ENCODE measurements at places on chromosomes 2 and 18.

DNA sequence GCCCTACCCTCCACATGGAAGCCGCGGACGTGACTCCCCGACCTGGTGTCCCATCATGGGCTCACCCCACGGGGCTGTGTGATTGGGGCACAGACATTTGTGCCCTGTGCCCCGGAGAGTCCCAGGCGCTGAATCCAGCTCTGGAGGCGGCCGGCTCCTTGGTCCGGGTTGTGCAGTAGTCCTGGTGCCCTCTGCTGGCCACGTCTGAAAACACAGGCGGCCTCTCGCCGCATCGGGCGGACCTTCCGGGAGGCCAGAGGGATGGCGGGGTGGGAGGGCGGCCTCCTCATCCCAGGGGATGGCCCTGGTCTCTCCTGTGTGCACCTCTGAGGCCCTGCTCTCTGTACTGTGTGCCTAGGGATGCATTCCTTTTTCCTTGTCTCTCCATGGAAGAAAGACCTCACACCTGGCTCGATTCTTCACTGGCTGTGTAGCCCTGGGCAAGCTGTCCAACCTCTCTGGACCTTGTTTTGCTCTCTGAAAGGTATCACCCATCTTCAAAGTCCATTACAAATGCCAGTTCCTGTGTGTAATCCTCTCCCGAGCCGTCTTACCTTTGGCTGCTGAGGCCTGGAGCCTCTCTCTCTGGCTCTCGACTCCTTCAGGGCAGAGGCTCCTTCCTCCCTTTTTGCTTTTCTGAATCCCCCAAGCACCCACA is 27.6 kb downstream of the CELF4 start:
- peak; percentile 3 for DNase-seq

- no peak for DNase-seq
These were observed 365.3 kb downstream of the ERBB4 start for GRCh38 chr2:212173331-212173730.

GRCh38 chr2:98142106-98142791 is 55.3 kb downstream of the VWA3B start:
- DNase-seq, result no peak

DNA sequence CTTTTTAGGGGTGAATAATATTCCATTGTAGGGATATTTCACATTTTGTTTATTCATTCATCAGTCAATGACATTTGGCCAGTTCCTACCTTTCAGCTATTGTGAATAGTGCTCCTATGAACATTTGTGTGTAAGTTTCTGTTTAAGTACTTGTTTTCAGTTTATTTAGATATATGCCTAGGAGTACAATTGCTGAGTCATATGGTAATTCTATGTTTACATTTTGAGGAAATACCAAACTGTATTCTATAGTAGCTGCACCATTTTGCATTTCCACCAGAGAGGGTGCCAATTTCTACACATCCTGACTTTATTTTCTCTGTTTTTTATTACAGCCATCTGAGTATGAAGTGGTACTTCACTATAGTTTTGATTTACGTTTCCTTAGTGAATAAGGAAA is 54.4 kb upstream of the ZNF236 start:
- DNase-seq, result no peak

DNA sequence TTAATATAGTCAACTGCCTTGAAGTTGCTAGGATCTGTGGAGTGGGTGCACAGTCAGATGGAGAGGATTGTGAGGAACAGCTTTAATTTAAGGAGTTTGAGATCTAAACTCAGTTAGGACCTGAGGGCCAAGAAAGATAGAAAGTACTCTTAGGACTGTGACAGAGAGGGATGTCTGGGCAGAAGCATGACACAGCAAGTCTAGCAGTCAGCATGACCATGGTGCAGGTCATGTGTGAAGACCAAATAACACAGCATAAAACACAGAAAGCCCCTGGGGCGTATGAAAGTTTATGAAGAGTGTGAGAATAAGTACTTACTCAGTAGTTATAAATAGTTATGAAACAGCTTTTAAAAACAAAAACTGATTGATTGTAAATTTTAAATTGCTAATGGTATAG is 107.2 kb downstream of the GALNT1 start:
- no peak for DNase-seq

- no peak for DNase-seq
These were observed 185.9 kb upstream of the SPHKAP start for GRCh38 chr2:228367356-228367755.

DNA sequence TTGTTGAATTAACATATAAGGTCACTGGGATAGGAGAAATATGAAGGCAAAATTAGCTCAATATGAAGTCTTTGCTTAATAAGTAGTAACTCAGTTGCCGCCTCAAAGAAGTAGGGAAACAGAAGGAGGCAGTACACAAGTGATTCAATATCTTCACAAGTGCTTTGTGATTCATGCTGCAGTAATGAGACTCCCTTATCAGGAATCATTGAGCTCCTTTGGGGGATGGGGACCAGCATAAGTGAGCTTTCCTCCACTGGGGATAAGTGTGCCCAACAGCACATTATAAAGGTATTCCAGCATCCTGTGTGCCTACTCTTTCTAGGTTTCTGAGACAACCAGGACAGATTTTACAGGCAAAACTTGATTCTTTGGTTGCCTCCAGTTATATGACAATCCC is 323.4 kb upstream of the UBE2E3 start:
- DNase-seq, result no peak

DNA sequence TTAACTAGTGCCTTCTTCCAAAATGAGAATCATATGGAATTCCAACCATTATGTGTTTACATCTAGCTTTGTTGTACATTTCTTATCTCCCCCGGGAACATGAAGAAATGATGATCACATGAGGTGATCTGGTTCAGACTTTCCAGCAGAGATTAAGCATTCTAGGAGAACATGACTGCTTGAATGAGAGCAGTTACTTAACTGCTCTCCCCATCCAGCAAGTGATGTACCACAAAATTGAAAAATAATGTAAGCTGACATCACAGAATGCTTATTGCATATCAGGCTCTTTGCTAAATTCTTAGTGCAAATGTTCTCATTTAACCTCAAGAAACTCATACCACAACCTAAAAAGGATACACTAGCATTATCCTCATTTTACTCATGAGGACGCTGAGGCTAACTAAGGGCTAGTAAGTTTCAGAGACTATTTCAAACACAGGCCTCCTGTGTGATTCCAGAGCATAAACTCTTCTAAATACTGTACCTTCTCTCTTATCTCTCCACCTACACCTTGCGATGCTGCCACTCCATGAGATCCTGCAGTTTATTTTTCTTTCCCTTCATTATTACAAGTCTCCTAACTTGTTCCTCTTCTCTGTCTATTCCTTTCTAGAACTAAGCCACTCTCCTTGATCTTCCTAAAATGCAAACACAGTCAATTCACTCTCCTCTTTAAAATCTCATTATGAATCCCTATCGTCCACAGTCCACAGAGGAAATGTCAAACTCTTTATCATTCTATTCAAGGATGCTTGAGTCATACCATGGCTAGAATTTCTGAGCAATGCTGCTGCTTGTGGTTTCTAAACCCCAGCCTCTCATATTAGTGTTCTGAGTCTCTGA is 1224.8 kb upstream of the ZEB2 start:
- no peak for DNase-seq

DNA sequence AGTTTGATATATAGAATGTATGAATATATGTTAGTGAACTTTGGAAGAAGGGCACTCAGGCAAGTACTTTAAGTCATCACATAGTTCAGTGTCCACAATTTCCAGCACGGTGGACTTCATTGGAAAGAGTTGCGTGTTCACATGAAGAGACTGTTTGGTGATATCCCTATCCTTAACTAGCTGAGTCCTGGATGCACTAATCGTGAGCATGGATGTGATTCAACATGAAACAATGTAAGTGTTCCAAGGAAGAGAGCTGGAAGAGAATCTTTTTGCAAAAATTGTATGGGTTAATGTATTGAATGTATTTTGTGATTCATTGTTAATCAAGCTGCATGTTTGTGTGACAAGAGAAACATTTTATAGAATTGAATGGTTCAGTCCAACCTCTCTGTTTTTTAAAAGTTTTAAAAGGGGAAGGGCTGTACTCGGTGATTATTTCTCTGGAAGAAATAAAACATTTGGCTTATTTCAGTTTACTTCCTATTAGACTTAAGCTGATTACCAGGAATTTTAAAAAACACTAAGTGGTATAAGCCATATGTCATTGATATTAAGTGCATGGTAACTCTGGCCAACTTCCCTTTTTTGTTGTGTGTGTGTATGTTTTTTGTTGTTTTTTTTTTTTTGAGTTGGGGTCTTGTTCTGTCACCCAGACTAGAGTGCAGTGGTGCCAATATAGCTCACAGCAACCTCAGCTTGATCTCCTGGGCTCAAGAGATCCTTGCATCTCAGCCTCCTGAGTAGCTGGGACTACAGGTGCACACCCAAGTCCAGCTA is 8.6 kb downstream of the XRCC5 start:
- DNase-seq, result no peak

DNA sequence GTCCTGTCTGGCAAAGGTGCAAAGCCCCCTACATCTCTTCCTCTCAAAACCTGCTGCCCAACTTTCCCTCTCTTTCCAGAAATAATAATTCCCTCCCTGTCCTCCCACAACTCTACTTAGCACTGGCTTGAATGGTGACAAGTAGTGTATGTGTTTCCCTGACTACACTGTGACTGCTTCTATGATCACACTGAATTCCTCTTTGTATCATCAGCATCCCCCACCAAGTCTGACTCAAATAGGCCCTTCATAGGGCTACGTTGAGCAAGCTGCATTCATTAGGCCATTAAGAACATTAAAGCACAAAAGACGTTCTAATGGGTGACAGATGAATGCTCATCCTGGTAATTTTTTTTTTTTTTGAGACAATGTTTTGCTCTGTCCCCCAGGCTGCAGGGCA is 13.7 kb upstream of the ST3GAL5 start:
- no peak for DNase-seq

DNA sequence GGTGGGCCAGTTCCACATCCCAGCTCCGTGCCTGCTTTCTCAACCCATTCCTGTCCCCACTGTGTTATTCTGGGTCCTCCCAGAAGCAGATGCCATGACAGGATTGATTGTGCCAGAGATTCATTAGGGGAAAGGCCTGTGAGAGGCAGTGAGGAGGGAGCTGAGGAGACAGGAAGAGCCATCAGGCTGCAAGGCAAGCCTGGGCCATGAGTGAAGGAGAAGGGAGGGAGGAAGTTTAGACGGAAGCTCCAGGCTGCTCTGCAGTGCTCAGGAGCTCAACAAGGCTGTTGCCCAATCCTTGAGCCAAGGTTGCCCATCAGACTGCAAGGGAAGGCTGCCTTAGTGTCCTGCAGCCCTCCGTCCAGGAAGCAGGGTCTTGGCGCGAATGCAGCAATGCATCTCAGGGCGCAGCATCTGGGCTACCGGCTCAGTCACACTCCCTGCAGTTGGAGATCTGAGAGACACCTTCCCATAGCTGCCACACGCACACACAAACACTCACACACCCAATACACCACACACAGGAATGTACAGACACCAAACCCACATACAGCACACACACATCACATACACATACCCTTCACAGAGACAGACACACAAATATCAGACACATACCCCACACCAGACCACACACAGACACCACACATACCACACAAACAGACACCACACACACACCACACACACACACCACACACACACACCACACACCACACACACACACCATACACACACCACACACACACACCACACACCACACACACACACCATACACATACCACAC is 139.5 kb upstream of the NDUFV2 start:
- no peak for DNase-seq

DNA sequence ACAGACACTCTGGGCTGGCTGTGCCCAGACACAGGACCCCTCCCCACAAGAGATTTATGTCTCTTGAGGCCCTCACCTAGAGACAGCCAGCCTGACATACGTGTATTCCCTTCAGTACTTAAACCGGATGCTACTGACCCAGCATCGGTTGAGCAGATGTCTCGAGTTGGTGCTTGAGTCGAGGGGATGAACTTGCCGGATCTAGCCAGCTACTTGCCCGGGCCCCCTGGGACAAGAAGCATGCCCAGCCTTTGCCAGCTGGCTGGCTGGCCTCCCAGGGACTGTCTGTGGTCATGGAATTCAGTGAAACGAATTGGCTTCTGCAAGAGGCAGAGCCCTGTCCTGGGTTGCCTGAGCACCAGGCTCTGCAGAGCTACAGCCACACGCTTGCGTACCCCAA is 36.0 kb downstream of the DNMT3A start:
- no peak for DNase-seq

- no peak for DNase-seq
These were observed 6.7 kb downstream of the TGIF1 start for GRCh38 chr18:3456686-3457069.

- no peak for DNase-seq
These were observed 91.4 kb downstream of the ACAA2 start for GRCh38 chr18:49721981-49722380.

DNA sequence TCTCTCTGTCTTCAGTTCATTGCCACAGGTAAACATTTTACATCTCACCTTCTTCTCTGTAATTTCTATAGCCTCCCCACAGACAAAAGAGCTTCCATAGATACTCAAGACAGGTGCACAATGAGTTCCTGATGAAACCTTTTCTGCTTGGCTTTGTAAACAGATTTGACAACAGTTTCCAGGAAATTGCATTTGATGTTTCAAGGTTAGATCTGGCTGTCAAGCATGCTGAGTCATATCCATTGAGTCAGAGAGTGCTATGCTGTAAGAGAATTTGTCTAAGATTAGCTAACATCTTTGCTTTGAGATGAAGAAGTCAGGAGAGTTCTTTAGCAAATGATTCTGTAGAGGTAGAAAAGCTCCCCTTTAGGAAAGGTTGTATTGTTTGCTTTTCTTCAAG is 40.6 kb upstream of the MAP2 start:
- no peak for DNase-seq

GRCh38 chr2:40160751-40161218 is 291.1 kb downstream of the SLC8A1 start:
- no peak for DNase-seq

All from effector memory CD8-positive, alpha-beta T cell (primary cell).